Ascending aorta (tissue), 2 donors: ENCODE measurements at places on chromosomes 2 and 18.

GRCh38 chr2:69575926-69576325 lies 67.6 kb downstream of the AAK1 start:
- no peak for DNase-seq

GRCh38 chr18:64399566-64399965 lies 250.7 kb upstream of the LINC00305 start:
- DNase-seq: no peak

DNA sequence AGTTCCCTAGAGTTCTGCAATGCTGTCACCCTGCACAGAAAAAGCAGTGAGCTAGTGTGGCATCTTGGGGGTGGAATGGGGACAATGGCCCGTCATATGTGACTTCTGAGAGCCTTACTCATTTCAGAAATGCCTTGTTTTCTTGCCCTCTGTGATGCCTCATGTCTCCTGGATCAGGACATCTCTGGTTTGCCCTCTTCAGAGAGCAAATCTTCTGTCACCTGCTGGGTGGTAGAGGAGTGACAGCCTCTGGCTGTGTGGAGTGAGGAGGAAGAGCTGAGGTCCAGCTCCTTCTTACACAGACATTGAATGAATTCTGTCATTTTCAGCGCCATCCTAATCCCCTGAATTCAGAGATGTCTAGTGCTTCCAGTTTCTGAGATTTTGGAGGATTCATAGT lies 55.6 kb upstream of the PHLPP1 start:
- no peak for DNase-seq

DNA sequence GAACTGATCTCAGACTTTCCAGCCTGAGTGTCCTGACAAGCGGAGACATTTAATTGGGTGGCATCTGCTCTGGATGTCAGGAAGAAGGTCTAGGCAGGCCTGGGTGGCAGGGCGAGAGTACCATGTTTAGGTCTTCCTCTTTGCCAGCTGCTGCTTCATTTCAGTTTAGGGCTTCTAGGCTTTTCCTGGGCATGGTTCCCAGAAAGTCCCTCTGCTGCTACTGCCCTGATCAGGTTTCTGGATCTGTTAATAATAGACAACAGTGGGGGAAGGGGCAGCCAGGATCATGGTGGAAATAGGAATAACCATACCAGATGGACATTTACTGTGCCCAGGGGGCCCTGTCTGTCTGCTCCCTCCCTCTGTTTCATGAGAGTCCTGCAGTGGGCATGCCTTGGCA lies 2.3 kb upstream of the PLCD4 start:
- no peak for DNase-seq

- DNase-seq: peak; percentile 18
Observed at GRCh38 chr2:47664817-47665216, 118.1 kb upstream of the MSH6 start.

DNA sequence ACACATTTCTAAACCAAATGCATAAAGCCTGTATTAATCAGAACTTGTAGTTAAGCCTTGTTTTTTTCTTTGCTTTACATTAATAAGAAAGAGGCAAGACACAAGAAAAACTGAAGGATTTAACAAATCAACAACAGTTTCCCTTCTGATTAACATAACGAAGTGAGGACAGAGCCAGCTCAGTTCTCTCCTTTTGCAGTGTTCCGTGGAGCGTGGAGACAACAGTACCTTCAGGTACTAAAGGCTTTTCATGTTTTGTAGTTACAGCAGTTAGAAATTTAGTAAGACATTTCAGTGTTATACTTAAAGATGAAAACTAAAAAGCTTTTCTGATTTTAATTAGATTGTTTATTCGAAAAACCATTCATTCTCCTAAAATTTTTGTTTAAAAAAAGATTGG lies 115.2 kb downstream of the FMNL2 start:
- no peak for DNase-seq

GRCh38 chr2:19711470-19712372 lies 190.1 kb downstream of the TTC32 start:
- DNase-seq: peak; percentile 84

DNA sequence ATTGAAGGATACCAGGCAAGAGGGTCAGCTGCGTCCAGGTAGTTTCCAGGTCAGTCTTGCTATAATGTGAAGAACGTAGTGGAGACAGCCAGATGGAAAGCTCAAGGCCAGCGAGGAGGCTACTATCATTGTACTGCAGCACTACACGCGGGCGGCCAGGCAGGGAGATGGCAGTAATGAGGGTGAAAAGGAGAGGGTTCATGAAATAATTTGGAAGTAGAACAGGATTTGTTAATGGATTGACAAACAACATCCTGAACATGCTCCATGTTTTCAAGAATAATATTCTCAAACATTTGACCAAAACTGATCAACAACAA lies 17.1 kb downstream of the SPIRE1 start:
- no peak for DNase-seq
